ENCODE measurements at places on chromosomes 5 and 9.

GRCh38 chr9:109496218-109496617 is 1.9 kb downstream of the PTPN3 start:
- no peak for DNase-seq

GRCh38 chr9:133954862-133955529 is 37.1 kb downstream of the VAV2 start:
- DNase-seq = no peak

DNA sequence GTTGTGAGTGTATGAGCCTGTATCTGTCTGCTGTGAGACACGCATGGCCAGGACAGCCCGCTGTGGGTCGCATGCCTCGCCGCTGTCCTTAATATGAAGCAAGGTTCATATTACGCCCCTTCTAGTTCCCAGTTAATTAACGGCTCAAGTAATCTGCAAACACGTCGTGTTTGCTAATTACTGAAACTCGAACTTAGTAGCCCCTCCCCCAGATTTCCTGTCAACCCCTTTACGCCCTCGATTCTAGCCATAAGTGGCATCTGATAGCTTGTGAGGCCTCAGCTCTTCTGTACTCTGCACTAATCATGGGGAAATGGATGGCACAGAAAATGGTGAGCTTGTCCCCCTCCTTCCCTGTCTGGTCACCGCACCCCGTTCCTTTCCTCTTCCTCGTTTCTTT is 116.9 kb upstream of the OTULINL start:
- DNase-seq = no peak

DNA sequence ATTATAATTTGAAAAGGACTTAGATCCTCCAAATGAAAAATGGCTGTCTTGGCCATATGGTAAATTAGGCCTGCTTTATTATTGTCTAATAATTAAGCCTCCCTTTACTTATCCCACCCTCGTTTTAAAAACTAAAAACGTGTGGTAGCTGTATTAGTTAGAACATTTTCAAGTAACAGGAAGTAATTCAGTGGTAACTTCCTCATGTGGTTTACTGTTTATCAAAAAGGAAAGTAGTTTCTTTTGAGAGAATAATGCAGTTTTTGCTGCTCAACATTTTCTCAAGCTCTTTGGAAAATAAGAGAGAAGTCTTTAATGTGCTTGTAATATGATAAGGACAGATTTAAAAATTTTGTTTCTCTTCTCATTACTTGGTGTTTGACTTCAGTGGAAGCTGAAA is 26.0 kb downstream of the ZCCHC7 start:
- no peak for DNase-seq

DNA sequence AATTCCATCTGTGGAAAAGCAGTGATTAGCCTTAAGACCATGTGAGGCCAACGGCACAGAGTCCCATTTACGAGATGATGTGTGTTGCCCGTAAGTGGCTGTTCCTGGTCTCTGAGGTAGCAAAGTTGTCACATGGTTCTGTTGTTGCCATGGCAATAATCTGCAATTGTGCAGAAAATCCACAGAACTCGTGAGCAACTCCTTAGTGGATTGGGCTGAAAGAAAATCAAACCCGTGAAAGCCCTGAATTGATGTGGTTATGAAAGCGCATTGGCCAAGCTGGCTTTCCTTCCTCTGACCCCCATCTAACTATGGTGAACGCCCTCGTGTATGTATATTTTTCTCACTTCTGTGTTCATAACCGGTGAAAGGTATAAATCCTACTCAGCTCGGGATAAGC is 614.7 kb downstream of the EBF1 start:
- DNase-seq = no peak

- DNase-seq = no peak
Measured at GRCh38 chr9:127179633-127180441, 57.4 kb upstream of the ANGPTL2 start.

DNA sequence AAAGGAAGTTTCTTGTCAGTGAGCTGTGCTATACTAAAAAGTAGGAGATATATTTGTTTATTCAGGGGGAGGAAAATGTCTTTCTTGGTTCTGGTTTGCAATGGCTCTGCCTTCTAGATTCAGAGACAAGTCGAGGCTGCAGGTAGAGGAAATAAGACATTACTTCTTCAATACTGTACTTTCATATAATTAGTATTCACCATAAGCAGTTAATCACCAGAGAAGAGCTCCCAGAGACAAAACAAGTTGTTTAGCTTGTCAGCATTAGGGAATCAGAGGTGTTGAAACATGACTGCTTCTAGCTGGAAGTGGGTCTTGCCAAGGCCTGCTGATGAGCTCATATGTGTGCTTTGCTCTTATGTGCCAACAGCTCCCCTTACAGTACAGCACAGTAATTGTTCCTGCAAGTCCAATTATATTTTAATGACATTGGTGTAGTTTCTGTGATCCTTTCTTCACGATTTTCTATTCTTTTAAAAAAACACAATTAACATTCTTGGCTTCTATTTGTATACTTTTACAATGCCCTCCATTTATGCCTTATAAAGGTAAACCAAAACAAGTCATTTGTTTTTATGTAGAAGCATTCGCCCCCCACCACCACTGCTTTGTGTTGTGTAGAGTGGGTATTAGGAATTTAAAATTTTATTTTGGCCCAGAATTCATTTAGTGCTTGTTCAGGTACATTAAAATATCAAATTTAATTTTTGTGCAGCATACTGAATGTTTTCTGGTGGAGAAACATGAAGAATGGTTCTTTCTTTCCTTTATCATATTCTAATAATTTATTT is 112.2 kb downstream of the RPS23 start:
- no peak for DNase-seq
